ENCODE measurements at places on chromosomes 5 and 9.

DNA sequence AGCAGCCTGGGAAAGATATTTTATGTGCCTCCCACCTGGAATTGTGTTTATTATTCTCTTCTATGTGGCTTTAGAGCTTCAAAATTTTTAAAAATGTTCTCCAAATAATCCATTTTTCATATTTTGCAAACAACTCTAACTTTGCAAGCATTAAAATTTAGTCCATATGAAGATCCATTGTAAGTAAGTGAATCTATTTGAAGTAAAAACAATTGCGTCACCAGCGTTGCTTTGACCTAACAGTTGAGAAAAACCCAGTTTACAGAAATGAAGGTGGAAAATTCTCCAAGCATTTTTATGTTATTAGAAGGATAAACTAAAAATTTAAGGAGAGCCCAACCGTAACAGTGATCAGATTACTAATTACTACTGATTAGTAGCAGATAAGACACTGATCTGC lies 38.9 kb upstream of the TLX3 start:
- no peak for DNase-seq

DNA sequence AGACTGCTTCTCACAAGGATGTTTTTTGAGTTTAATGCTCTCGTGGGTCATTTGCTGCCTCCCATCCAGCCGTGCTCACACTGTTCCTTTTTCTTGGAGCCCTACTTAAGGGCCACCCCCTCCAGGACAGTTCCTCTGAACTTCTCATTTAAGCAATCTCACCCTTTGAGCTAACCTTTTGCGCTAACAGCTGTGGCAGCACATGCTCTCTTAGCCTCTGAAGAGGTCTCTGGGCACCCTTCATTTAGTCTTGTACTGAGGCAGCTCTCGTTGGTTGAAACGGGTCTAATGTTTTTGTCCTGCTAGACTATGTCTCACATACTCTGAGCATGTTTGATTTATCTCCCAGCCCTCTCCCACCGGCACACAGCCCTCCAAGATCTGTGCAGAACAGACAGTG lies 11.8 kb downstream of the ALDH1B1 start:
- no peak for DNase-seq

DNA sequence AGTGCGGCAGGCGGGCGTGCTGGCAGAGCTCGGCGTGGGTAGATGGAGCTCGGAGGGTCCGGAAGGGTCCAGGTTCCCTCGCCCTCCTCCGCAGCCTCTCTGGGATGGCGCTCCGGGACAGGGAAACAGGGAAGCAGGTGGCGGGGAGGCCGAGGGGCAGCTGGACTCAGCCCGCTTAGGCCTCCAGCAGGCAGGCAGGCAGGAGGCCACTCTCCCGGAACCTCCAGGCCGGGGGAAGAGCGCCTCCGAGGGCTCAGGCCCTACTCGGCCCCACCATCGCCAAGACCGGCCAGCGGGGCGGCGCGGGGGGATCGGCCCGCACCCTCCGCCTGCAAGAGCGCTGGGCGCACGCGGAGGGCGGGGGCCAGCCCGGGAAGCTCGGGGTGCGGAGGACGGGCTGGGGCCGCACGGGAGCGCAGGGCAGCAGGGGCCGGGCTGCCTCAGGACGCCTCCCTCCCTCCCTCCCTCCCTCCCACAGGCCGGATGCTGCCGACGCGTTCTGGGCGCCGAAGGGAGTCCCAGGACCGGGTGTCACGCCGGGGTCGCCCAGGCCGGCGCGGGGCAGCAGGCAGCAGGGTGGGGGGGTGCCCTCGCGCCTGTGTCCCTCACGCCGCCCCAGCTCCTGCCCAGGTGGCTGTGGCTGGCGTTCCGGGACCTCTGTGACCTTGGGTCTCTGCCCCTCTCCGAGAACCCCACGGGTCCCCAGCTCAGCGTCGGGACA lies 977 bp downstream of the MGAT4B start:
- DNase-seq: no peak

GRCh38 chr5:107674655-107675054 lies 3.9 kb upstream of the EFNA5 start:
- DNase-seq: no peak

DNA sequence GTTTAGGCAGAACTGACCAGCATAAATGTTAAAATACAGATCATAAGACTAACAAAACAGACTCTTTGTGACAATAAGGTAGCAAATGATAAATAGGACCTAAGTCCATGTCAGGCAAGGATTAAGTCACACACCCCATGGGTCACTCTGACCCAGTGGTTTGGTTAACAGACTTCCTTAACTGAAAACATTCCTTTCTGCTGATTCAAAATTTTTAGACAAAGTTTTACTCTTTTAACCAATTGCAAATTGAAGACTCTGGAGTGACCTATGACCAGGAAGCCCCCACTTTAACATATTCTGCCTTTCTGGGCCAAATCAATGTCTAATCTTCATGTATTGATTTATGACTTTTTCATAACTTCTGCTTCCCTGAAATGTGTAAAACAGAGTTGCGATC lies 4.9 kb upstream of the NXNL2 start:
- no peak for DNase-seq

- DNase-seq: no peak
Observed at GRCh38 chr5:98569288-98569687, 204.2 kb upstream of the RGMB start.

- no peak for DNase-seq
Observed at GRCh38 chr9:93613791-93614190, 37.4 kb downstream of the PHF2 start.

GRCh38 chr5:146103594-146103993 lies 1.8 kb downstream of the PLAC8L1 start:
- no peak for DNase-seq

DNA sequence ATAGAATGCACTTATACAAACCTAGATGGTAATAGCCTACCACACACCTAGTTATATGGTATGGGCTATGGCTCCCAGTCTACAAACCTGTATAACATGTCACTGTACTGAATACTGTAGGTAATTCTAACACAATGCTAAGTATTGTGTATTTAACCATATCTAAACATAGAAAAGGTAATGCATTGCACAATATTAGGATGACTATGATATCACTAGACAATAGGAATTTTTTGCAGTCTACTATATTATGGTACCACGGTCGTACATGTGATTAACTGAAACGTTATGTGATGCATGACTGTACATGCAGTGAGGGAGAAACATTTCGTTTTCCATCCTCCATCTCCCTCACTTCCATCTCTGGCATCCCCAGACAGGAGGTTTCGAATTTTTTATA lies 130.5 kb downstream of the ELAVL2 start:
- no peak for DNase-seq

DNA sequence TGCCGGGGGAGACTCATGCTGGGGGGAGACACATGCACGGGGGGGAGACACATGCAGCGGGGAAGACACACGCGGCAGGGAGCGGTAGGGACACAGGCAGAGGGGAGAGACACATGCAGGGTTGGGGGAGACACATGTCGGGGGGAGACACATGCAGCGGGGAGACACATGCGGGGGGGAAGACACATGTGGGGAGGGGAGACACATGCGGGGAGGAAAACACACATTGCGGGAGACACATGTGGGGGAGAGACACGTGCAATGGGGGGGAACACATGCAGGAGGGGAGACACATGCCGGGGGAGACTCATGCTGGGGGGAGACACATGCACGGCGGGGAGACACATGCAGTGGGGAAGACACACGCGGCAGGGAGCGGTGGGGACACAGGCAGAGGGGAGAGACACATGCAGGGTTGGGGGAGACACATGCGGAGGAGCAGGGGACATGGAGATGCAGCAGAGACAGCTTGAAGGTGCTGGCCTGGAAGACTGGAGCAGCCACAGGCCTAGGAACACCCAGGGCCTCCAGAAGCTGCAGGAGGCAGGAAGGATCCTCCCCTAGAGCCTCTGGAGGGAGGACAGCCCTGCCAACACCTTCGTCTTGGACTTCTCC lies 20.3 kb upstream of the OLFM1 start:
- DNase-seq: no peak

- DNase-seq: no peak
Observed at GRCh38 chr5:94374336-94374735, 244.1 kb downstream of the KIAA0825 start.

DNA sequence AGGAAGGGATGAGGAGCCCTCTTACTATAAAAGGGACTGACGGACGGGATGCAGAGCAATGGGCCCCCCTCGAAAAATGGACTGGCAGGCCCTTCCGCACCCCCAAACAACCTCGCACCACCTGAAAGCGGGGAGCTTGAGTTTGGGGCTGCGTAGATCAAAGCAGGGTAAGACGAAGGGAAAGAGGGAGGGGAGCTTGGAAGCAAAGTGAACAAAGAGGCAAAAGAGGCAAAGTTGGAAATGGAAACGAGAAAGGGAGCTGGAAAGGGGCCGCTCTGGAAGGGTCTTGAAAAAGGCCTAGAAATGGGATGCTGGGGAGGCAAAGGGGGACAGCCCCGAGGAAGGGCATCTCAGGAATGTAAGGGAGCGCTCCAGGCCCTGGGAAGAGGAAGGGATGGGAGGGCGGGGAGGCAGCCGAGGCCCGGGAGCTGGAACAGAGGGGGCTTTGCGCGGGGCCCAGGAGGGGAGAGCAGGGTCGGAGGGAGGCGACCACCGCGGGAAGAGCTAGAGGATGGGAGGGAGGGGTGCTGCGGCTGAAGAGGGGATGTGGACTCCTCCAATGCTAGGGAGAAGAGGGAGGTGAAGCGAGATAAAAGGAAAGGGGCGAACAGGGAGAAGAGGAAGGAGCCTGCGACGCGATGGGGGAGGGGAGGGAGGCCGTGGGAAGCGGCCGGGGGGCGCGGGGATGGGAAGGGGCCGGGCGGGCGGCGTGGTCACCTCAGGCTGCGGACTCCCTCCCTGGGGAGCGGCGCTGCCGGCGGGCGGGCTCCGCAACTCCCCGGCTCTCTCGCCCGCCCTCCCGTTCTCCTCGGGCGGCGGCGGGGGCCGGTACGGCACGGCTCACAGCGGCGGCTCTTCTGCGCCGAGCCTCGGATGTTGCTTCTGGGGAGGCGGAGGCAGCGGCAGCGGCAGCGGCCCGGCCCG lies 577 bp downstream of the RNF145 start:
- no peak for DNase-seq

DNA sequence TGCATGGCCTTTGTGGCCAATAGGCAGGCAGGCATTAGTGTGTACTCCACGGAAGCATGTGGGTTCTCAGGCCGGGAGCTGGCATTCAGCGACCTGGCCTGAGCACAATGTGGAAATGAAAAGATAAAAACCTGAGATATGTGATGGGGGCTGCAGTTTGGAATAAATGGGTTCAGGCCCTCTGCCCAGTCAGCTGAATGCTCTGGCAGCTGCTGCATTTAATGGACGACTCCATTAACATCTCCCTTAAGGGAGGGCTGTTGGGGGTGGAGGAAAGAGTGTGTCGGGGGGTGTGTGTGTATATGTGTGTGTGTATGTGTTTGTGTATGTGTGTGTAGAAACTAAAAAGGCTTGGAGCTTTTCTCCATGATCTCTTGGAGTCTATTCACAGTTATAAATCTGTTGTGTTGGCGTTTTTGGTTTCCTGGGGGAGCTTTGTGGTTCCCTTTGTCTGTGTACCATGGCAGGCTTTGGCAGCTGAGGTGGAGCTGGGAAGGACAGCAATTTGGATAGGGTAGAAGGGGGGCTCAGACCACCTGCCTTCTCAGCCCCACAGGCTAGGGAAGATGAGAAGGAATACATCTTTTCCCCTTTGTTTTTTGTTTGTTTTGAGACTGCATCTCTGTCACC lies 27.3 kb upstream of the HSPA9 start:
- DNase-seq: no peak

DNA sequence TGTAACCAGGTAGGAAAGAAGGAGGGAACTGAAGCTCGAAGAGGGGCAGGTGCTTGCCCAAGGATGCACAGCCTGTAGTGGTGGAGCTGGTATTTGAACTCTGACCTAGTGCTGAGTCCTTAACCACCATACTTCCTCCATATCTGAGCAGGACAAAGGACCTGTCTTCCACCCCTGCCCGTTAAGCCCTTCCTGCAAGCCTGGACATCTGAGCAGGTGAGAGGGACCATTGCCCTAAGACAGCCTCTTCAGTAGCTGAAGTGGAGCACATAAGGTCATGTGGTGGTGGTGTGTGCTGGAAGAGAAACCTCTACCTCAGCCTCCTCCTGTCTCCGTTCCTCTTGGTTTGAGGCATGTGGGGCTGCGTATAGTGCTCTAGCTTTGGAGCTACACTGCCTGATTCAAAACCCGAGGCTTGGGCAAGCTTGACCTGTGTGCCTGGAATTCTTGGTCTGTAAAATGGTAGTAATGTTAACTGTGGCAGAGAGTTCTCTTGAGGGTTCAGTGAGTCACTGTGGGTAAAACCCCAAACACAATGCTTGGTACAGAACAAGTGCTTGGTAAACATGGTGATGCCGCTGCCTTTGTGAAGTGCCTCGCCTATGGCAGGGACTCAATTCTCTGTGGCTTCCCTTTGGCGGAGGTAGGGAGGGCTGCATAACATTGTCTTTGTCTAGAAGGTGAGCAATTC lies 7.4 kb downstream of the GALNT10 start:
- no peak for DNase-seq

DNA sequence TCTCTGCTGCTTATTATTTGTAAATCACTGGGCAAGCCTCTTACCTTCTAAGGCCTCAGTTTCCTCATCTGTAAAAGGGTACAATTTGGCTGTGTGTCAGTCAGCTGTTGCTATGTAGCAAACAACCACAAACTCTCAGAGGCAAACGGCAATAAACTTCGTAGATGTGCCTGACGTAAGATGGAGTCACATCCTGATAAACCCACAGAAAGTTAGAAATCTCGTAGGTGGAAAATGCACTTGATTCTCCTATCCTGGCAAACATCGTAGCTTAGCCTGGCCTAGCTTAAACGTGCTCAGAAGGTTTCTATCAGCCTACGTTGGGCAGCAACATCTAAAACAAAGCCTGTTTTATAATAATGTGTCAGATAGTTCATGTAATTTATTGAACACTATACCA lies 35.0 kb upstream of the UNC5A start:
- DNase-seq: no peak

GRCh38 chr5:72507231-72507906 lies at the start of gene ZNF366:
ZNF366 (minus strand) TSS chr5:72507410; CDS start chr5:72461496, 45,914 bp downstream.
- no peak for DNase-seq

- DNase-seq: no peak
Observed at GRCh38 chr5:57176350-57176857, 2.5 kb downstream of the GPBP1 start.

GRCh38 chr9:81789721-81790120 lies 100.4 kb upstream of the TLE1 start:
- no peak for DNase-seq

DNA sequence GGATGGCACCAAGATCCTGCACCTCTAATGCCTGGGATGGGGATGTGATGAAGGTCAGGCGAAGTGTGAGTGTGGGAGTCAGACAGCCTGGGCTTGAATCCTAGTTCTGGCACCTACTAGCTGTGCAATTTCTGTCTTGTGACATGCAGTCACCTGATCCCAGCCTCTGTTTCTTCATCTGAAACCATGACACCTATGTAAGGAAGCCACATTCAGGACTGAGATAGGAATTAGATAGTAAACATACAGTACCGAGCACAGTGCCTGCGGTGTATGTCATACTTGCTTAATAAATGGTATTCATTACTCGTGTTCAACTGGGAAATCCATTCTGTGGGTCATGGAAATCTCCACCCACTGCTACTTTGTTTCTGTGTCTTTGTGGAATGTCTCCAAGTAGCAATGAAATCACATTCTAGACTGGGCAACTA lies 140.6 kb upstream of the STC2 start:
- DNase-seq: no peak

GRCh38 chr9:105713260-105714019 lies 19.1 kb downstream of the TMEM38B start:
- DNase-seq: no peak

GRCh38 chr9:77872177-77872576 lies 159.4 kb downstream of the GNAQ start:
- no peak for DNase-seq

- no peak for DNase-seq
Observed at GRCh38 chr9:37715991-37716505, 37.6 kb upstream of the TRMT10B start.
